ENCODE measurements at places on chromosomes 1 and 21.

DNA sequence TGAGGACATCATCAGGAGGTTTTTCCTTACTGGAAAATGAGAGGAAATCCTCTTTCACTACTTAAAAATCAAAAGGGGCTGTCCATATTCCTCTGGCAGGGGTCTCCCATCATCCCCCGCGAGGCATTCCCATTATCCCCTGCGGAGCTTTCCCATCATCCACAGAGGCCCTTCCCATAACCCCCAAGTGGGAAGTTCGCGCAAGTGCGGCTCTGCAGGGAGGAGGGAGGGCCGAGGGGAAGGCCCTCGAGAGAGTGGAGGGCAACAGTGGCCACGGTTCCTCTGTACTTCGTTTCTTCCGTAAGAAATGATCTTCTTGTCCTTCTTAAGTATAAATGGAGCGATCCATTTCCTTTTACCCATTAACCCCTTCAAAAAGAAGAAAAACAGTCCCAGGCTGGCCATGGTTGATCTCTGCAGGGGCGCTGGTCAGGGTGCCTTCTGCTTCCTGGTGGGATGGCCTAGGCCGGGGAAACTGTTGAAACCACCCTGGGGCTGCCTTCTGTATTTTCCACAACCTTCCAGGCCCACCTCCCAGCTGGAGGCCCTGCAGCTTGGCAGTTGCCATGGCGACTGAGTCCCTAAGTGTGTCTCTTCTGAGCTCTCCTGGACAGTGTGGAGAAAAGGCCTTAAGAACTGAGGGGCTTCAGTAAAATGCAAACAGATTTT is 3.6 kb upstream of the RSPH1 start:
- DNase-seq: no peak

- DNase-seq: no peak
Observed at GRCh38 chr1:246320286-246320685, 186.8 kb downstream of the SMYD3 start.

DNA sequence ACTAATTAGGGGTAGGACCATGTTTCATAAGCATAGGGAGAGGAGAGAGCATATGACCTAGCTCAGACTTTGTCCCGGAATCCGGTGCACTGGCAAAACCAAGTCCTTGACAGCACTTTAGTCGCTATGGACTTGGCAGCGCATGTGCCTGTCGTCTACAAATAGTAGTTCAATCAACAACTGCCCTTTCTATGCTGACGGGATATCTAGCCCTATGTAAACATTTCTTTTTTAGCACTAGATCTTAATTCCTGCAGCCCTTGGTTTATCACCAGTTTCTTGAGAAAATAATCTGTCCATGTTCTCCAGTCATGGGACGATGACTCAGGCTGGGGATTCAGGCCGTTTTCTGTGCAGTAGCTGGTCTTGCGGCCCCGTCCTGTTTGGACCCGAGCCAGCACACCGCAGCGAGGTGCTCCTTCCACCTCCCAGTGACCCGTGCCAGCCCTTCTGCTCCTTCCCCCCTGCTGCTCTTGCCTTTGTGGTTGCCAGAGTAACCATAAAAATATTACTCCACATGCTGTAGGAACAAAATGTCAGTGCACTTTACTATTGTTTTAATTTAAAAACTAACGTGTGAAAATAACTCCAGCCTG is 8.6 kb upstream of the MT1HL1 start:
- peak; percentile 4 for DNase-seq

DNA sequence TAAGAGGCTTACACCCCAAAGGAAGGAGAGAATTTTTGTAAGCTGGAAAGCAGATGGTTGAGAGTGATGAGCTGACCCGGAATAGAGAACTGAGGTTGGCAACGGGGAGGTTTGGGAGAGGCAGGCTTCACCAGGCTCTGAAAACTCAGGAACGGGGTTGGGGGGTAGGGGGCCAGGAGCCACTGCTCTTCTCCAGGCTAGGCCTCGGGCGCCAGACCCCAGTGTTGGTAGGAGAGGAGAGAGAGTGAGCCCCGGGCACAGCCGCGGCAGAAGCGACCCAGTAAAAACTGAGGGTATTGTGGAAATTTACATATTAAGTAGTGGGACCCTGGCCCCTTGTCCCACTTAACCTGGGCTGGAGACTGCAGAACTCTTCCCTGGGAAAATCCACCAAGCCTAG is 45.7 kb downstream of the GPR161 start:
- no peak for DNase-seq

GRCh38 chr1:167756730-167757405 is 35.1 kb downstream of the MPZL1 start:
- no peak for DNase-seq

DNA sequence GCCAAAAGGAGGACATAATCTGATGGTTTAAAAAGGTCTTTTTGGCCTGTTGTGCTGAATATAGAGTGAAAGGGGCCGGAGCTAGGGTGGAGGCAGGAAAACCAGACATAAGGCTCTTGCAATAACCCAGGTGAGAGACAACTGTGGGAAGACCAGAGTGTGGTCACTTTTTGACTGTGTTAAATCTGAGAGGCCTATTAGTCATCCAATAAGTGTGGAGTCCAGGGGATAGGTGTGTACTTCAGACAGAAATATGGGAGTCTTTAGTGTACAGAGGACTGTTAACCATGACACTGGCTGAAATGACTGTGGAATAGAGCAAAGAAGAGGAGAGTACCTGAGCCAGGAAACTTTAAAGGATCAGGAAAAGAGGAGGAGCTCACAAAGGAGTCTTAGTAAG is 89.3 kb downstream of the VAV3 start:
- no peak for DNase-seq

- DNase-seq: no peak
Observed at GRCh38 chr1:199529324-199529723, 498.2 kb upstream of the NR5A2 start.
